ENCODE measurements at places on chromosomes 11 and 22.

DNA sequence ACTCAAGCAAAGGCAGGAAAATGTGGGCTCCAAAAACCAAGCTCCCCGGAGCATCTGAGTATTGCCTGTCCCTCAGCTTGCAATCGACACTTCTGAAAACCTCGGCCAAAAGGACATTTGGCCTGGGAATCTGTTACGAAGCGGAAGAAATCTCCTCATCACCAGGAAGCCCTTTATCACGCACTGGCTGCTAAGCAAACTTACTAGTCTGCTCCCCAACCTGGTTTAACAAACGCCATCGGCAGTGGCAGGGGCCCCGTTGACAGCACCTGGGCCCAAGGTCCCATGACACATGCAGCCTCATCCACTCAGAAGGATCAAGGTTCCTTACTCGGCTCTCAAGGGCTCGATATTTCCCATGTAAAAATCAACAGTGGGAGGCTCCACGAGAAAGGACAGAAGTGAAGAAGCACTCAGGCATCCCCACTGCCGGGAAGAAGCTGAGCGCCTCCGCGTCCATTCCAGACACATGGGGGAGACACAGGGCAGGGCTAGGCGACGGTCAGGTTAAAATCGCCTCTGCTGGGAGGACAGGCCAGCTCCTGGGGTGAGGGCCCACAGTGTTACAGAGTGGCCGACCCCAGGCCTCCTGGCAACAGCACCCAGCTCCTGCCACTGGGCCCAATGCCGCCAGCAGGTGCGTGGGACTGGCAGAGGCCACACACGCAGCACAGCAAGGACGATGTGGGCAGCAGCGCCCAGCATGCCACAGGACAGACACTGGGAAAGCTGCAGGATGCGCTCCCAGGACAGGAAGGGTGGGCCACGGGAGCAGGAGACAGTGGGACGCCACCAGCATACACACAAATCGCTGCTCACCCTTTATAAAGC is 27.1 kb downstream of the BRD1 start:
- DNase-seq, result no peak

DNA sequence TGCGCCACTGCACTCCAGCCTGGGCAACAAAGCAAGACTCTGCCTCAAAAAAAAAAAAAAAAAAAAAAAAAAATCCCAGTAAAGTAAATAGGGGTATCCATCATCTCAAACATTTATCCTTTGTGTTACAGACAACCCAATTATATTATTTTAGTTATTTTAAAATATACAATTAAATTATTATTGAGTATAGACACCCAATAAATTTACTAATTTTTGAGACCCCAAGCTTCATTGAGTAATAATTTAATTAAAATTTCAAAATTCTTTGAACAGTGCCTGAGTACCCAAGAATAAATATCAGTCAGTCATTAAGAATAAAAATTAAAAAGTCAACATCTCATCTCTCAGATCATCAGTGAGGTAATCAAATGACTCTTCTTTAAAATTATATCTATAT is at the start of gene OR52N4:
Gene OR52N4, plus strand, starts transcription at position 301 of the 400 bp plus-strand sequence. CDS start 498 bp downstream, outside the sequence.
- DNase-seq, result no peak

- DNase-seq, result no peak
These were observed 9.0 kb downstream of the CDON start for GRCh38 chr11:126053415-126054286.

GRCh38 chr11:32960553-32961164 is 55.0 kb upstream of the DEPDC7 start:
- peak; percentile 24 for DNase-seq

DNA sequence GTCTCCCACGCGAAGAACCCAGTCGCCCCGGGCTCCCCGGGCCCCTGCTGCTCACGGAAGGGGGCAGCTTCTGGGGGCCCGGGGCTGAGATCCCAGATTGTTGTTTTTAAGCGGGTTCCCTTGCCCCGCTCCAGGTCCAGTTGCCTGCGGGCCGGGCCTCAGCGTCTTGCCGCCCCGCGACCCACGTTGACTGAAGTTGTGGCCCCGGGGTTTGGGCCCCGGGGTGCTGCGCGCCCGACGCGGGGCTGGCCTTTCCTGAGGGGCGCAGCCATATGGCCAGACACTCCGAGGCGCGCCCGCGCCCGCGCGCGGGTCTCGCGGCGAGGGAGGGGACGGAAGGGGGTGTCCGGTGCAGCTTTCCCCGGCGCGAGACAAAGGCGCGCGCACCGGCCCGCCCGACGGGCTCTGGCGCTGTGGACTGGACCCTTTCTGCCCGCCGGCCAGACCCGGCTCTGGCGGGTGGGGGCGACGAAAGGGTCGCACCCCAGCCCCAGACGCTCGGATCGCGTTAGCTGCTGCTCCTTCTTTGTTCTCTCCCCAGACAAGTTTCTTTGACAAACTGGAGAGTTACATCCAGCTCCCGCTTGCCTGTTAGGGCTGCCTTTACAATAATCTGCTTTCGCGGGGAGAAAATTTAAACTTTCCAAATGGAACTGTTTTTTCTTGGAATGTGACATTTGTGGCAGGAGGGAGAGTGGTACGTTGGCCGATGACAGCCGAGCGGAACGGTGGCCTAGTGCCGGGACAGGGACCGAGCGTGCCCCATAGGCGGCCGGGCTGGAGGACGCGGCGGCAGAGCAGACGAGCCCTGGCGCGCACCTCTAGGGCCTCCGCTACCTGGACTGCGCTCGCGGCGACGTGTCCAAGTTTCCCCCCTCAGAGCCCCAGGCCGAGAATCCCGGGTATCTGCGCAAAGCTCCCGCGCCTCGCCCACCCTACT is 716 bp downstream of the AMOTL1 start:
- DNase-seq, result no peak

DNA sequence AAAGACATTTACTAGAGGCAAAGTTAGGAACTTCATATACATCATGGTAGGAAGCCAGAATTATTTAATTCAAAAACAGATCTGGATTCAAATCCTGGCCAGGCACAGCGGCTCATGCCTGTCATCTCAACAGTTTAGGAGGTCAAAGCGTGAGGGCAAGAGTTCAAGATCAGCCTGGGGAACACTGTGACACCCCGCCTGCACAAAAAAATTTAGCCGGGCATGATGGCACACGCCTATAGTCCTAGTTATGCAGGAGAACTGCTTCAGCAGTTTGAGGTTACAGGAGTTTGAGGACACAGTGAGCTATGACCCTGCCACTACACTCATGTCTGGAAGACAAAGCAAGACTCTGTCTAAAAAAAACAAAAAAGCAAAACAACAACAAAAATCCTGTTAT is 8.9 kb downstream of the MRTFA start:
- no peak for DNase-seq

DNA sequence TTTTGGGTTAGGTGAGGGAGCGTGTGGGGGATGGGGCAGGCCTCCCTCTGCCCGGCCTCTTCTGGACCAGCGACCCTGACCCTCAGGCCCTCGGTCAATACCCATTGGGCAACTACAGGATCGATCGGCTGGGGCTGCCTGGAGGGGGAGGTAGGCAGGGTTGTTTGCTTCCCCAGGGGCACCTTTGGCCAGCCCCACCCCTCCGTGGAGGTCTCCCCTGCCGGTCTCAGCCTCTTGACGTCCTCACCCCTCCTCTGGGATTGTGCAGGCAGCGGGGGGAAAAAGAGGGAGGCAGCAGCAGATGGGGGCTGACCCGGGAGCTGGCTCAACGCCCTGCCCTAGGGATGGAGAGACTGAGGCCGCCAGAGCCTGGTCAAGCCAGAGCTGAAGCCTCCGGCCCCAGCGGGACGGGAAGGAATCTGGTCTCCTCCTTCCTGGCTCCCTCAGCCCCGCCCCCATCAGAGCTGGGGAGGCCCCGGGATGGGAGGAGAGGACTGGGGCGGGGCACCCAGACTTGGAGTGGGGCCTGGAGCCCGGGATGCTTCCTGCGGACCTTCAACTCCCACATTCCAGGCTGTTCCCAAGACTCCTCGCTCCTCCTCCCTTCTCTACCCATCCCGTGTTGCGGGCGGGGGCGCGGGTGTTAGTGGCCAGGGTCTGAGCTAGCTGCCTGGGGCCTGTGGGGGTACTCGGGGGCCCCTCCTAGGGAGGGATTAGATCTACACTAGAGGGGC is 14.4 kb upstream of the CDC42EP1 start:
- DNase-seq, result no peak

DNA sequence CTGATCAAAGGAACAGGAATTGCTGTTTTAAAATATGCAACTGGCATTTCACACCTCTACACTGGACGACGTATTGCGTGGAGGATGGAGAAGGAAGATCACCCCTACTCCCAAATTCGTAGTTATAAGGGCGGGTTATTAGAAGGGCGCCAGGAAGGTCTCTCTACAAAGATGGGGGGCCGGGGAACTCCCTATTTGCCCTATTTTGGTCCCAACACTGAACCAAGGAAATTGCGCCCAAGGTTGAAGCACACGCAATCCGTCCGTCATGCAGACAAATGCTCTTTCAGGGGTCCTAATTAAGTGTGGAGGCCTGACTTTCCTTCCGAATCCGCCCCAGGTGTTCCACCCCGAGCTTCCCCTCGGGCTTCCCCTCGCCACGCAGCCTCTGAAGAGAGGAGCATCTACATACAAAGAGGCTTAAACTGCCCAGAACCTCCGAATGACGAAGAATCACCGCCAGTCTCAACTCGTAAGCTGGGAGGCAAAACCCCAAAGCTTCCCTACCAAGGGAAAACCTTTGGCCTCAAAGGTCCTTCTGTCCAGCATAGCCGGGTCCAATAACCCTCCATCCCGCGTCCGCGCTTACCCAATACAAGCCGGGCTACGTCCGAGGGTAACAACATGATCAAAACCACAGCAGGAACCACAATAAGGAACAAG is 396 bp downstream of the NPAT start:
- no peak for DNase-seq

DNA sequence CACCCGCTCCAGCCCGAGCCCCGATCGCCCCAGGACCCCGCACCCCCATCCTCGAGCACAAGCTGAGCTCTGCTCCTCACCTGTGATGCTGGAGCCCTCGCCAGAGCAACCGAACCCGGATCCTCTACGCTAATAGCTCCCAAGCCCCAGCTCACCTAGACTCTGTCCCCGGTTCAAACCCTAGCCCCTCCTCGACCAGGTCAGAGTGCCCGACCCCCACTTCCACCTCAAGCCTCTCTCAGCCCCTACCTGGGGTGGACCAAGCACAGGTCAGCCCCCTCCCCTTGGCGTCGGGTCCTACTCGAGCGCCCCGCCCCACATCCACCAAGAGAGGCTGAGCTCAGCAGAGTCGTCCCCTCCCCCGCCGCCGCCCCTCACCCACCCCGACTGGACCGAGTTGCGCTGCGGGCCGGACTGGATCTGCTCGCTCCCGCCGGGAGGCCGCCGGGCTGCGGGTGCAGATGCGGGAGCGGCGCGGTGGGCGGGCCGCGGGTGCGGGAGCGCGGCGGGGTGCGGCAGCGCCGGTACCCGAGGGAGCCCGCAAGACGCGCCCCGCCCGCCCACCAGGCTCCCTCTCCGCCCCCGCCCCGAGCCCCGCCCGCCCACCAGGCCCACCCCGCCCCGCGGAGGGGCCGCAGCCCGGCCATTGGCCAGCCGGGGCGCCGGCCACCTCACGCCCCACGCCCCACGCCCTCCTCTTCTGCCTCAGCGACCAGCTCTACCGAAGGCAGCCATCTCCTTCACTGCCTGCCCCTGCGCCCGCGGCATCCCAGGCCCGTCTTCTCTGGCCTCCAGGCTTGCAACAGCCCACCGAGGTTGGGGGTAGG is 577 bp upstream of the DKK3 start:
- DNase-seq, result no peak

GRCh38 chr22:49243965-49244364 is 583.7 kb downstream of the BRD1 start:
- no peak for DNase-seq

- no peak for DNase-seq
These were observed 36.5 kb downstream of the CTSC start for GRCh38 chr11:88300888-88301487.

DNA sequence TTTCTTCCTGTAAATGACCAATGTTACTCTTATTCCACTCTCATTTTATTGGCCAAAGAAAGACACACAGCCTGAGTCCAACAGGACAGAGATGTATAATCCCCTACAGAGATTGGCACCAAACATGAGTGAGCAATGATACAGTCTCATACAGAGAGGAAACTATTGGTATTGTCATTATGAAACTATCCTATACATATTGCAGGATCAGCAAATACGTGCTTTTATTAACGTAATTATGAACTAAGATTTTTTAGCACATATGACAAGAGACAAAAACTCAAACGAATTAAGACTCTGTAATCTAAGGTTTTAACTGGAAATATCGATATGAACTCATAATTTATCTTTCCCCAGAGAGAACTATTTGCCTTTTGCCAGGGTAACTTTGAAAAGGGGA is 99.3 kb upstream of the LDLRAD3 start:
- no peak for DNase-seq

GRCh38 chr22:17964643-17965042 is 59.7 kb downstream of the MICAL3 start:
- no peak for DNase-seq

- DNase-seq, result no peak
These were observed 266.9 kb downstream of the SOX6 start for GRCh38 chr11:16089481-16089880.

GRCh38 chr22:33401291-33401690 is 343.1 kb upstream of the SYN3 start:
- DNase-seq, result no peak

- DNase-seq, result no peak
These were observed 69.4 kb upstream of the HORMAD2 start for GRCh38 chr22:30010789-30011405.

GRCh38 chr11:108125096-108125495 is 3.7 kb downstream of the ACAT1 start:
- DNase-seq, result no peak

DNA sequence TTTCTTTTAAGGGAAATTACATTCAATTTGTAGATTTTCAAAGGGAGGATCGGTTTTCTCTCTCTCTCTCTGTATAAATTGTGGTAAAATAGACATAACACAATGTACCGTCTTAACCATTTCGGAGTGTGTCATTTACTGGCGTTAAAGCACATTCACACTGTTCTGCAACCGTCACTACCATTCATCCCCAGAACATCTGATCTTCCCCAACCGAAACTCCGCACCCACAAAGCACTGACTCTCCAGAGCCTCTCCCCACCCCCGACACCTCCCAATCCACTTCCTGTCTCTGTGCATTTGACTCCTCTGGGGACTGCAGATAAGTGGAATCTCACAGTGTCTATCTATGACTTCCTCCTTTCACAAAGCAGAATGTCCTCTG is 15.9 kb upstream of the GRAMD4 start:
- no peak for DNase-seq

- no peak for DNase-seq
These were observed 40.0 kb upstream of the SORL1 start for GRCh38 chr11:121412000-121412587.

DNA sequence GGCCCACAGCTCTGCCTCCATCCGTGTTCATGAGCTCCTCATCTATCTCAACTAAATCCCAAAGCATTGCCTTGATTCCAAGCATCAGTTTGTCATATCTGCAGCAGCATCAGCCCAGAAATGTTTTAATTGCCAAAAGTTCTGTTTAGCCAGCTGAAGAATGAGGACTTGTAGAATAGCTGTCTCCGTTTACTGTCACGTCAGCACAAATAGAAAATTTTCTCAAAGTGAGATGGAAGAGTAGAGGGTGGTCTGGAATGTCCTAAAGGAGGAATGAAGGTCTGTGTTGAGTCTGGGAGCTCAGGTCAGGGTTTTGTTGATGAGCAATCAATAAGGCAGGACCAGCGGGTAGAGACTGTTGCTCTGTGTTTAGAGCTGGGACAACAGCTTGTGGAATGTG is 134.9 kb upstream of the ISX start:
- DNase-seq, result no peak

GRCh38 chr11:66850235-66850587 is 6.7 kb upstream of the LRFN4 start:
- DNase-seq, result no peak

GRCh38 chr11:34145073-34145472 is 39.6 kb downstream of the NAT10 start:
- DNase-seq, result no peak

Data from Panc1 (cell line).